ENCODE measurements at places on chromosomes 3 and 15. TPM values are rescaled to one million over a fixed set of nuclear protein-coding genes. Genes with fewer than 3 reads are reported as not detected.

The SPTBN5 gene
- 0.98 TPM for total RNA-seq

GRCh38 chr3:126750756-126751121 lies 46.7 kb downstream of the CHCHD6 start:
- no peaks in the 10 kb centered on the region for H3K4me1 ChIP-seq
- no peak overlapping the region for H3K4me3 ChIP-seq
- H3K27ac ChIP-seq, result no peak overlapping the region
- no peaks in the 10 kb centered on the region for H3K36me3 ChIP-seq

DNA sequence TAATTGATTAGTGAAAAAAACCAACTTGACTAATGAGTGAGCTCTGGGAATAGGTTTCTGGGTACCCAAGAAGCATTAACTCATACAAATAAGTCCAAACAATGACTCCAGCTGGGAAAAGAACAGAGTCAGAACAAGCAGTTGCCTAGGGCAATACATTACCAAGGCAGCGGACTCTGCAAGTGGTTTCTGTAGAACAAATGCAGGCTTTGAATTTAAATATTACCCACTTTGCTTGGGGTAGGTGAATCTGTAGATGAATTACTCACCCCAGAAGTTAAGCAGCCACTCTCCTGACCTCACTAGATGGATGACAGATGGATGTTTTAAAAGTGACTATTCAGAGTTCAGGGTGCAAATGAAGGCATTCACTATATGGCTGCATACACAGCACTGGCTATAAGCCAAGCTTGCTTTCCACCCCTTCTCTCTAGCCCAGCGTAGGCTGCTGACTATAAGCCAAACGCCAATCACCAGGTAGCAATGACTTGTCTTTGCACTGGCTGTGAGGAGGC lies 73.1 kb upstream of the BHLHE40 start:
- no peaks in the 10 kb centered on the region for H3K27me3 ChIP-seq
- DNase-seq, result peak; percentile 90
- H3K4me1 ChIP-seq, result peaks cover 30% of the 10 kb centered on the region
- no peaks in the 10 kb centered on the region for H3K36me3 ChIP-seq

GRCh38 chr3:8095724-8096123 lies 405.9 kb upstream of the LMCD1 start:
- no peaks in the 10 kb centered on the region for H3K27me3 ChIP-seq
- no peaks in the 10 kb centered on the region for H3K36me3 ChIP-seq
- peak; percentile 14 for DNase-seq
- H3K4me3 ChIP-seq, result no peak overlapping the region
- no peaks in the 10 kb centered on the region for H3K4me1 ChIP-seq

DNA sequence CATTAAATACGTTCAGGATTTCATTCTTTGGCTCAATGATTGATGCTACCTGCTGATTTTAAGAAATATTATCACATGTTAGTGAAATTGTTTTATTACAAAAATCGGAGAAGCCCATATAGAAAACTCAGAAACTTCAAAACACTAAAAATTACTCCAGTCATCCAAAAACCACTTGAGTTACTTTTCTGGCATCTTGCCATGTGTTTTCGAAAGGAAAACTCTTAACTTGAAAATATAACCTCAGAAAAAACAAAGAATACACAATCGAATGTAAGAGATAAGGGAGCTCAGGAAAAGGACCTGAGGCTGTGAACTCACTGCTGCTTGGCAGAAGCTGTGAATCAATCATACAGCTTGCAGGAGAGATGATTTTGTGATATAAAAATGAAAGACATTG lies 151.3 kb upstream of the SLITRK3 start:
- no peaks in the 10 kb centered on the region for H3K36me3 ChIP-seq
- no peaks in the 10 kb centered on the region for H3K27me3 ChIP-seq
- DNase-seq, result no peak
- no peak overlapping the region for H3K4me3 ChIP-seq
- no peak overlapping the region for H3K27ac ChIP-seq
- H3K4me1 ChIP-seq, result no peaks in the 10 kb centered on the region

DNA sequence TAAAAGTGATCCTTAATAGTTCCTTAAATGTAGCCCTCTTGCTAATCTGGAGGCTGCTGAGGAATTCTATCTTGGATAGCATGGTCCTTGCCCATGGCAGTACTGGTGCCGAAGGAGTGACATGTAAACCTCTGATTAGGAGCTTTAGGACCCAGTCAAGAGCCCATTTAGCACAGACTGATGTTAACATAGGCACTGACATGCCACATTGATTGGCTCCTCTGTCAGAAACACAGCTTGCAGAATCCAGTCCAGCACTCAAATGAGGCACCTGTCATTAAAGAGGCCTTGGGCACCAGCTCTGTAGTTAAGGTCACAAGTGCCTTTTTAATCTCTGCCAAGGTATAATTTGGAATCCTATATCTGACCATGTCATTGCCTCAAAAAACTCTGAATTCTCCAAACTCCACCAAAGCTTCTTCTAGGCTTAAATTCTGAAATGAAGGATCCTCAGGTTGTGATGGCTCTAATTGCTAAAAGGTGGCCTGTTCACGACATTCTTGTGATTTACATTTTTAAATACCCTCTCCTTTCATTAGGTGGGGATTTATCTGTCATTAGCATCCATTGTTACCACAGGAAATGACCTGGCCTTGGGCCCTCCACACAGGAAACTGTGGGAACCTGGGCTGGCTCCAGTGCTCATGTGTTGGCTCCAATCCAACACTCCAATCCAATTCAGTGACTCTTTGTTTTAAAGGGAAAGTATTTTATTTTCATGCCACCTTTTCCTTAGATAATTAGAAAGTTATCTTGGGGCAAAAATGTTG lies 57.3 kb upstream of the RNF7 start:
- DNase-seq, result peak; percentile 59
- H3K27ac ChIP-seq, result no peak overlapping the region
- H3K4me3 ChIP-seq, result no peak overlapping the region
- H3K36me3 ChIP-seq, result no peaks in the 10 kb centered on the region
- H3K4me1 ChIP-seq, result peaks cover 8% of the 10 kb centered on the region

DNA sequence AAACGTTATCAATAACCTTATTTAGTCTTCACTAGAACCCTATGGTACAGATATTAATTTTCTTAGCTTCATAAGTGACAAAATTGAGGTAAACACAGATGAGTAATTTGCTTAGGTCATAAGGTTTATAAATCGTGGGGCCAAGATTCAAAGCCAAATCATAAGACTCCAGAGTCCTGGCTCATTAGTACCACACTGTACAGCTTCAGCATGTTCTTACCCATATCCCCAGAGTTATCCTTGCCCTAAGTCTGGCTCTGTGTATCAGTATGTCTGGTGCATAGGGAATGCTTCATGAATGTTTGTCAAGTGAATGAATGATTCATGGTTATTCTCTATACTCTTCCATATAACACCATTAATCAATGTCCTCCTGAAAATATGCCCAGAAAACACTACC lies 45.6 kb upstream of the ST3GAL6 start:
- H3K27me3 ChIP-seq, result no peaks in the 10 kb centered on the region
- no peak overlapping the region for H3K27ac ChIP-seq
- H3K36me3 ChIP-seq, result no peaks in the 10 kb centered on the region
- no peak overlapping the region for H3K4me3 ChIP-seq
- H3K4me1 ChIP-seq, result no peaks in the 10 kb centered on the region

GRCh38 chr3:36800533-36801116 lies 36.3 kb upstream of the DCLK3 start:
- no peak overlapping the region for H3K4me3 ChIP-seq
- no peaks in the 10 kb centered on the region for H3K27me3 ChIP-seq
- no peak for DNase-seq
- H3K27ac ChIP-seq, result no peak overlapping the region
- no peaks in the 10 kb centered on the region for H3K36me3 ChIP-seq

- no peak for DNase-seq
- no peak overlapping the region for H3K4me3 ChIP-seq
- H3K4me1 ChIP-seq, result no peaks in the 10 kb centered on the region
- H3K27me3 ChIP-seq, result no peaks in the 10 kb centered on the region
- H3K36me3 ChIP-seq, result no peaks in the 10 kb centered on the region
- H3K27ac ChIP-seq, result no peak overlapping the region
These were observed 35.6 kb downstream of the SETMAR start for GRCh38 chr3:4338751-4339150.

All from PC-3 (cell line).